Amniotic stem cell (primary cell): ENCODE measurements at places on chromosomes 3 and 15.

- no peak for DNase-seq
Observed at GRCh38 chr3:120192579-120192978, 92.4 kb downstream of the GPR156 start.

DNA sequence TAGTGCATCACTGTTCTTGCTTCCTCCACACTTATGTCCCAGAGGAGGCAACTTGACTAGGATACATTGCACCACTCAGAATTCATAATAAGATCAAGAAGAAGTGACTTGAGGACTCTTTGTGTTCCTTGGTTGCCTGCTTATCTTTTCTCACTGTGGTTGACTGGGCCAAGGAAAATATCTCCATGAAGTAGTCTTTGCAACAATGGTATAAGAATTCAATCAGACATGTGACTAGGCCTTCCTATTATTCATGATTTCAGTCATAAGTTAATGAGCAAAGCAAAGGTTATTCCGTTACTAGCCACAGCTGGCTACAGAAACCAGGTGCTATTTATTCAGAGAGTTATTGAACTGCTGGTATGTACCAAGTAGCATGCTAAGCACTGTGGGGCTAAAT lies 359.3 kb downstream of the RORA start:
- DNase-seq: no peak

- DNase-seq: no peak
Observed at GRCh38 chr3:54660714-54661132, 267.1 kb downstream of the LRTM1 start.

- no peak for DNase-seq
Observed at GRCh38 chr15:101055411-101055810, 136.3 kb downstream of the LRRK1 start.

- no peak for DNase-seq
Observed at GRCh38 chr3:30502742-30503073, 103.7 kb upstream of the TGFBR2 start.

- DNase-seq: no peak
Observed at GRCh38 chr3:99960941-99961340, 143.3 kb downstream of the CMSS1 start.

DNA sequence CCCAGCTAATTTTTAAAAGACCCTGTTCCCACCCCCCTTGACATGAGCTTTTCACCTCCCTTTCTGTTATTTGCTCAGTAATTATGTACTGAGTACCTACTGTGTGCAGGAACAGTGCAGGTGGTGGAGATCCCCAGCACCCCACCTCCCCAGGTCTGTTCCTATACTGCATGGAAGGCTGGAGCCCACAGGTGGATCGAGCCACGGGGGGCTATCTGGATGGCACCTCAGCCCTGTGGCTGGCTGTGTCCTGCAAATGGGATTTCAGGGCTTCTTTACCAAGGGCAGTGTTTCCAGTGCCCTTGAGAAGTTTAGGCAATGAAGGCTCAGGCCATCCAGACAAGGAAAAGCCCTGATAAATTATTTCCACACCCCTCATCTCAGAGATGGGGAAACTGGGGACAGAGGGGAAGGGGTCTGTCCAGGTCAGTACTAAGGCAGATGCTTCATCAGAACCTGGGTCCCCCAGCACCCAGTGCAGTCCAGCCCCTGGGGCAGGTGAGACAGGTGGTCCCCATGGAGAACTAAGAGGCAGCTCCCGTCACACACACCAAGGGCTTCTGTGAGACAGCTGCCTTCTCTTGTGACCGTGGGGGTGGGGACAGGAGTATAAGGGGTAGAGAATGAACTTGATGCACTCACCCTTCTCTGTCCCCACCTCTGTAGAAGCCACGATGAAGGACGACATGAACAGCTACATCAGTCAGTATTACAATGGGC lies 109.6 kb downstream of the ETFA start:
- DNase-seq: no peak

DNA sequence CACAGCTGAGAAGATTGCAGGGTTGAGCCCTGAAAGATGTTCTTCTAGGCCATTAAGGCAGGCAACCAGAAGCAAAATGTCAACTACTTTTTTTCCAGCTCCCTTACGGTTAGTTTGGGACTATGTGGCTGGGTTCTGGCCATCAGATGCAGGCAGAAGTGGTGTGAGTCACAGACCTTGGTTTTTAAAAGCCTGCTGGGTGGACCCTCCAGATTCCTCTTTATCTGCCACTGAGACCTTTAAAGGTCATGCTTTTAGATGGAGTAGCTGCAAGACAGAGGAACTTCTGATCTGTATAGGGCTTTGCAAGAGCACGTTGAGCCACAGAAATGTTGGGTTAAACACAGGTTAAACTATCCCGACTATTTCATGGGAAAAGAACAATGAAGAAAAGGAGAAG lies 102.9 kb downstream of the CHST2 start:
- DNase-seq: no peak

GRCh38 chr15:52114261-52115055 lies 1.9 kb upstream of the BCL2L10 start:
- DNase-seq: no peak

GRCh38 chr15:67779549-67780111 lies 45.7 kb upstream of the SKOR1 start:
- no peak for DNase-seq
